Thoracic aorta (tissue), 2 donors: ENCODE measurements at places on chromosomes 7 and 10.
A peak's percentile ranks its signal among the peaks of the same experiment; 100 is the strongest.

DNA sequence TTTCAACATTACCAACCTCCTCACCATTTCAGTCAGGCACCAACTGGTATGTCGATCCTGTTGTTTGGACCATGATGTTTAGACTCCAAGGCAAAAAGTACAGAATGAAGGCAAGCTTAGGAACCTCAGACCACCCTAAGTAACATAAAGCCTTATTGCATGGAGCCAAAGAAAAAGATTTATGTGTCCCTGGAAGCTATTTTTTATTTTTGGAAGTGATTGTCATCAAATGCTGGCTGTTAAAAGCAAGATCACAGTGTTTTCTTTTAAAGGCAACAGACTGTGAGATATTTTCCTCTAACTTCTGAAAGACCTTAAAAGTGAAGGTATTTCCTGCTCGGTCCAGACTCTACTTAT is 8.2 kb downstream of the ASB15 start:
- no peak for DNase-seq

DNA sequence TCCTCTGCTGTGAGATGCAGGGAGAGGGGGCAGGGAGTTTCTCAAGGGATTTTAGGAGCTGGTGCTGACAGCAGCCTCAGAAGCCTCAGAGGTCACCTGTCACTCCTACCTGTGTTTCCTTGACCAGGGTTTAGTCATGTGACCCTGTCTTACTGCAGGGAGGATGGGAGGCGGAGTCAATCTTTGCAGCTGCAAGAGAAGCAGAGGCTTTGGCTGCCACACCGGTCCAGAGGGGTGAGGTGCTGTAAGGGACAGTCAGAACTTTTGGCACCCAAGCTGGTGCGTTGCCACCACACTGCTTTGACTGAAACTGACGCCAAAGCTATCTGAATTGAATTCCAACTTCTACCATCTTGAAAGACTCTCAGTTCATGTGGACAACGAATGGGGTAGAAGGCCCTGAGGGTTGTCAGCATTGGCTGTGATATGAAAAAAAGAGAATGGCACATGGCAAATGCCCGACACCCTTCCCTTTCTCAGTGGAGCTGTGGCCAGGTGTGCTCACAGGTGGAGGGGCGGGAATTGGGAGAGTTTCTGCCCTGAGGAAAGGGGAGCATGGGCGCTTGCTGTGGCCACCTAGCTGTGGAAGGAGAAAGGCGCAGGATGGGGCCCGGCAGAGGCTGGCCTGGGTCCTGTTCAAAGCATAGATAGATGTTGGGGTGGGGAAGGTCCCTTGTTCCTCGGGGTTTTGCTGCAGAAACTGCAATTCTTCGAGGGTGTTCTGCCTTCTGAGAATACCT is 69.3 kb downstream of the ARHGAP22 start:
- no peak for DNase-seq

DNA sequence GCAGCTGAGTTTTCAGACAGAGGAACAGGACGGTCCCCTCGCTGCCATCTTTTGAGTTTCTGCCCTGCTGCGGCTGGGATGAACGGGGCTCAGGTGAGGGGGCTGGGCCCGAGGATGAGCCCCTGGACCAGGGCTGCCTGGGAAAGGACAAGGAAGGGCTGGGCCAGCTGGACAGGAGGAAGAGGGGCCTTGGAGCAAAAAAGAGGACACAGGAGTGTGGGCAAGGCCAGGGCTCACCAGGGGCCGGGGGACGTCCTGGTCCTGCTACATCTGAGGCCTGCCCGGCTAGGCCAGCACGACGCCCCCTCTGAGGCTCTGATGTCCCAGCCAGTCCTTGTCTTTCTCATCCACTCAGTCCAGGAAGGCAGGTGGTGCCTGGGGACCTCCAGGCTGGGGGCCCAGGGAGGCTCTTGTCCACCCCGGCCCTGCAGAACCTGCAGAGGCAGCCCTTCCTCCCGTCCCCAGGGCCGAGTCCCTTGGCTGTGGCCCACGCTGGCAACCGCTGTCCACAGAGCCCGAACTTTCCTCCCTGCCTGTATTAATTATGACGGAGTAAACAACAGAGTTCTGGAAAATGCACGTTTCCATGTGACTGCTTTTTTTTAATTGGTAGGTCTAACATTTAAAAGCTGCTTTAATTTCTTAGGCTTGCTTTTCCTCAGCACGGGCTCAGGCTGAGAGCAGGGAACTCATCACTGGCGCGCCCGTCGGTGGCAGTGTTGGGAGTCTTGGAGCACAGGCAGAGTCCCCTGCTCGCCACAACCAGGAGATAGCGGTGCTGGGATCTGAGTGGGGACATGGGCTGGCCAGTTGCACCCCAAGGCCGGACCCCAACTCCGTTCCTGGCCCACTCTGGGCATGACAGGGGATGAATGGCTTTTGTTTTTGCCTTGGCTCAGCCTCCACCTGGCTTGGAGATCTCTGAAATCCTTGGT is 187.7 kb downstream of the ELFN1 start:
- no peak for DNase-seq

DNA sequence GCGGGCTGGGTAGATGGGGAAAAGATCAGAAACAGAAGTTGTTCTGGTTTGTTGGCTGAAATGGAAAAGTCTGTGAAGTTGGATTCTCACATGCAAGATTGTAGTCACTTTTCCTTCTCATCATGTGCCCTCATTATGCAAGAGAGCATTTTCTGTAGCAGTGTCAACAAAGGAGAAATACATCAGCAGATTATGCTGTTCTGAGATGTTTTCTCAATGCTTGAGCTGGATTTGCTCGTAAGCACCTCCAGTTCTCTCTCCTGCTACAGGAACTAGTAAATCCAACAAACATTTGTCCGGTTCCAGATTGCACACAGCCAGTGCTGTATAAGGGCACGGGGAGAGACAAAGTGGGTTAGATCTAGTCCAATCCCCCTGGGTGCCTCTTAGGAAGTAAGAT is 90.0 kb downstream of the GATA3 start:
- no peak for DNase-seq

DNA sequence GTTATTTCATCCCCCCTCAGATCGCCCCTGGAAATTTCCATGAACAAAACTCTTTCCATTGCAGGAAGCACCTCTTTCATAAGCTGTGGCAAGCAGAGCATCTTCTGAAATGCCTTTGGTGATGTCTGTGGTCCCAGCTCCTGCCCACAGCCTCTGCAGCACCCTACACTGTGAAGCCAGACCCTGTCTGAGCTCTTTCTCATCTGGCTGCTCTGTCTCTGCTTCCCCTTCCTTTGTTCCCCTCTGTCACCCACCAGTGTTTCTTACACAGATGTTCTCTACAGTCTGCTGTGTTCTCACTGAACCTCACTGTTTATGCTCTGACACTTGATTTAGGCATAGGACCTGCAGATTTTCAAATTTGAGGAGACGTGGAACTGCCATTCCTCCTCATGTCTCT is 1.9 kb upstream of the TAS2R39 start:
- DNase-seq = no peak

GRCh38 chr10:15725603-15726002 is 5.9 kb upstream of the ITGA8 start:
- DNase-seq = no peak

- no peak for DNase-seq
Observed at GRCh38 chr7:129786825-129787563, 165.8 kb downstream of the UBE2H start.

DNA sequence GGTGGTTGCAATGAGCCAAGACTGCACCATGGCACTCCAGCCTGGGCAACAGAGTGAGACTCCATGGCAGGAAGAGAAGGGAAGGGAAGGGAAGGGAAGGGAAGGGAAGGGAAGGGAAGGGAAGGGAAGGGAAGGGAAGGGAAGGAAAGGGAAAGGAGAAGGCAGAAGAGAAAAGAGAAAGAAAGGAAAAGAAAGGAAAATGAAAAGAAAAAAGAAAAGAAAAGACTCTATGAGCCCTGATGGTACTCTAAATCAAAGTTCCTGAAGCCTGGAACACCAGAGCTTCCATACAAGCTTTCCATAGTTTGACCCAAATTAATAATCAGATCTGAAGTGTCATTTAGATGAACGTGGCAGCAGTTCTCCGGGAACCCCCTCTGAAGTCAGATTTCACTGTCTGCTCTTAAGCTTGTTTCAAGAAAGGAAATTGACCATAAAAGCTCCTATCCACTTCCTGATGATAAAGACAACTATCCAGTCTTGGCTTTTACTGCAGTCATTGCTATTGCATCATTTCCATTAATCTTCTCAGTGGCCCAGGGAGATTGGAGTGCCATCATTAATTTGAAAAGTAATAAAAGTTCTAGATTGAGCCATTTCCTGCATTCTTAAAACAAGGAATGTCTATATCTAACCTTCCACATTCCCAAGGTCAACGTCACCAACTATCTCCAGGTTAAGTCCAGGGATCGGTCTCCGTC is 44.2 kb upstream of the FRMD4A start:
- DNase-seq = no peak

GRCh38 chr10:17001961-17002749 is 127.5 kb downstream of the CUBN start:
- DNase-seq = peak; percentile 35

DNA sequence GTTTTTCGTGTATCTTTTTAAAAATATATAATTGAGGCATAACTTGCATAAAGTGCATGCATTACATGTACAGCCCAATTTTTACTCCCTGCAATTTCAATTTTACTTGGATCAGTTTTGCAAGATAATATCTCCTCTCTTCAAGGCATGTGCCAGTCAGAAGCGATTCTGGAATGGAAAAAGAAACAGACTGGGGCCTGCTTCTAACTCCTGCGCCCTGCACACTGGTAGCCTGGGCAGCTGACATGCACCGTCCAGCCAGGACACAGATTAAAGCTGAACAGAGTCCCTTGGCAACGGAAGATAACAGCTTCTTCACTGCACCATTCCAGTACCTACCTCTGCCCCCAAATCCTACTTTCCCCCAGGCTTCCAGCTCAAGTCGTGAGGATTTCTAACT is 182.1 kb downstream of the FAM107B start:
- DNase-seq = no peak

DNA sequence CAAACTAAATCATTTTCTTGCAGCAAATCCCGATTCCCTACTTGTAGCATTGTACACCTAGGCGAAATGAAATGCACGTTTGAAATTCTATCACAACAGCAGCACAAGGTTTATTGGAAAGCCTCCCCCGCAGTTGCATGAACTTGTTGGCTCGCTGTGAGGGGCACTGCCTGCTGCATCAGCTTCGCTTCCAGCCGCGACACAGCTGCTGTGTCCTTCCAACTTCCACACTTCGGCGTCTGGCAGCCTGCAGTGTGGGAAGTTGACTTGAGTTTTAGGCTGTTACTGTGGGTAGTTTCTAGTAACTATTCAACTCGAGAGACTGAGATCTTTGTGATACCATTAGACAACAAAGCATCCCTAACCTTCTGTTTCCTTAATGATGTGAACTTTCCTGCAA is 315.8 kb upstream of the TPK1 start:
- DNase-seq = no peak

DNA sequence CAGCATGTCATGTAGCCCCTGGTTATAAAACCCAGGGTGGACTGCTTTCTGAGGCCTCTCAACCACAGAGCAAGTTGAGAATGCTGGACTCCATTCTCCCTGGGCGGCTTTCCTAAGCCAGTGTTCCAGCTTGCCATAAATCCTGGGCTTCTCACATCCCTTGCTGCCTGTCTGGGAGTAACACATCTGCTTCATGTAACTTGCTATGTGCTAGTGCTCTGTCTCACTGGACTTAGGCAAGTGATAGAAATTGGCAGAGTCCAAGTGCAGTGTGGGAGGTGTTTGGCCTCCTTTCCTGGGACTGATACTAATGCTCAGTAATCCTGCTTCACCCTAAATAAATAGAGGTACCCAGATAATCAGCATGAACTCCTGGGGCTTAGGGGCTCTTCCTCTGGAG is 277.1 kb upstream of the POM121L12 start:
- no peak for DNase-seq

- no peak for DNase-seq
Observed at GRCh38 chr7:110938165-110938564, 152.8 kb upstream of the LRRN3 start.

GRCh38 chr7:95593343-95593742 is 3.0 kb downstream of the PDK4 start:
- DNase-seq = no peak

DNA sequence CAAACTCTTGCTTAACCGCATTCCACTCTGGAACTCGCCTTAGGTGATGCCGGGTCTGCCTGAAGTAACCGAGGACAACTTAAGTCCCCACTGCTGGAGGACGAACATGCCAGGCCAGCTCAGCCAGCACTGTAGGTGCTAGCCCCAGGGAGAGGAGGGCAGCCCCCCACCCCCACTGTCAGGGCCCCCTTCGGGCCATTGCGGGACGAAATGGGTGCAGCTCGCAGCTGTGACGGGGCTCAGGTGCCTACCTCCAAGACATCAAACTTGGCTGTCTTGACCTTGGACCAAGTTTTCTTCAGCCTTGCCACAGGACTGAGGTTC is 60.4 kb downstream of the CSGALNACT2 start:
- no peak for DNase-seq

- DNase-seq = no peak
Observed at GRCh38 chr7:53437336-53437735, 401.9 kb downstream of the POM121L12 start.

- DNase-seq = no peak
Observed at GRCh38 chr7:2612445-2613097, 19.2 kb upstream of the TTYH3 start.

DNA sequence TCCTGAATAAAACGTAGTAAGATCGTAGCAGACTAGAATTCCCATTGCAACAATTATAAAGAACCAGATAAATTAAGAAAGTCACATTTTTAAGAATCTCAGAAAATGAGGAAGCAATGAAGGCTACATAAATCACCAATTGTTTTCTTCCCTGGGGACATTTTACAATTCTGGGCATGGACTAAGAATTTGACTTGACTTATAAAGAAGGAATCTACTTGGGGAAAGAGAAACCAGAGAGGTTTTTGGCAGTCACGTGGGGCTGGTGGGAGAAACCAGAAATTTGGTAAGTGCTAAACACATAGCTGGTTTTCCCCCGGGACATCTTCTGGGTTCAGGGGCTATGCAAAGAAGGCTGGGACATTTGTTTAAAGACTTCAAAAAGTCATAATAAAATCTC is 109.8 kb upstream of the IL6 start:
- DNase-seq = no peak

- DNase-seq = no peak
Observed at GRCh38 chr10:19977097-19977521, 160.9 kb downstream of the PLXDC2 start.

DNA sequence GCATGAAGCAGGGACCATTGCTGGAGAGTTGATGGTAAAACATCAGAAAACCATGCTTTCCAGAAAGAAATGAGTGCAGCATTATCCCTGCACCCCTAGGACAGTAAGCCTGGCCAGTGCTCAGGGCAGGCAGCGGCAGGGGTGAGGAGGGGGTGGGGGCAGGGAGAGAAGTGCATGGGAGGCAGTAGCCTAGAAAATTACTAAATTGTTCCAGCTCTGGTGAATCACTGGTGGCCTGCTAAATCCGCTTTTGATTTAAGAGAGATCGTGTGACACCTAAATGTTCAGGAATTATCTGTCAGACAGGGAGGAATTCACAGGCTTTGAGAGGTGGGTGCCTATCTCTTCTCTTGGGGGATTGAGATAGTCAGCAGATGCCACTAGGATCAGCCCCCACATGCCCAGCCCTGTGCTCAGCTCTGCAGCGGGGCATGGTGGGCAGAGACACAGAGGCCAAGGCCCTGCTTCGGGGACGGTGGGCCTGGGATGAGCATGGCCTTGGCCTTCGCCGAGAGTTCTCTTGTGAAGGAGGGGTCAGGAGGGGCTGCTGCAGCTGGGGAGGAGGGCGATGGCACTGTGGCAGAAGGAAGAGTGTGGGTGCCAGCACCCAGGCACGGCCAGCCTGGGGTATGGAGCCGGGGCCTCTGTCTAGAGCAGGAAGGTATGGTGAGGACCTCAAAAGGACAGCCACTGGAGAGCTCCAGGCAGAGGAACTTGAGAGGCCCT is 5.0 kb upstream of the AQP1 start:
- DNase-seq = no peak
